ENCODE measurements at places on chromosomes 7 and 10.
A peak's percentile ranks its signal among the peaks of the same experiment; 100 is the strongest.

DNA sequence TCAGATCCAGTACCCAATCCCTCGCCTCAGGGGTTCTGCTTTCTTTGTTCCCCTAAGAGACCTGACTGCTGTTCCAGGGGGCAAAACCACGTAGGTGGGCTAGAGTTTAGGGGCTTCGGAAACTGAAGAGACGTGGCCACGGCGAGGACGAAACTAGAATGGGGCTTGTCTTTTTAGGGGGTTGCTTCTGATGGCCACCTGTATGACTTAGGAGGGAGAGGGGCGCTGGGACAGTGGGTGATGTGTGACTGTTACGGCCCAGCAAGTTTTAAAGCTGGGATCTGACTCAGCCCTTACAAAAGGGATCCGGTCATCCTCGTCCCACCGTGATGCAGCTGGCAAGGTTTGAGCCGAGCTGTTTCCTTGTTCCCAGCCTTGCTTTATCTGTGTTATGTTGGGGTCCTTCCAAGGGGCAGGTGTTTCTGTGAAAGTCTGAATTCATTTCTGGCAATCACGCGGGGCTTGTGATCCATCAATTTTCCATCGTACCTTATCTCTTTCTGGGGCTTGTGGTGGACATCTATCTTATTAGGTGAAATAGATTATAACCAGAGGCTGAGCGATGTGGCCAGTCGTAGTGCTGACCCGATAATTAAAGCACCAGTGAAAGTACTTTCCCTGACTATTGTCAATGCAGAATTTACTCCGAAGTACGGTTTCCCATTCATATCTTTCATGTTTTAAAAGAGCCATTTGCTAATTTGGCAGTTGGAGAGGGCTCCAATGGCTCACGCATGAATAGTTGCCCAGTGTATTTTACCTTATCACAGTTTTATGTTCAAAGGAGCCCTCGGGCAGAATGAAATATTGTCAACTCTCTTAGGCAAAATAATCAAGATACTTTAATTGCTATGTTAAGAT, 830 bp downstream of the MET start:
- peak; percentile 39 for DNase-seq

DNA sequence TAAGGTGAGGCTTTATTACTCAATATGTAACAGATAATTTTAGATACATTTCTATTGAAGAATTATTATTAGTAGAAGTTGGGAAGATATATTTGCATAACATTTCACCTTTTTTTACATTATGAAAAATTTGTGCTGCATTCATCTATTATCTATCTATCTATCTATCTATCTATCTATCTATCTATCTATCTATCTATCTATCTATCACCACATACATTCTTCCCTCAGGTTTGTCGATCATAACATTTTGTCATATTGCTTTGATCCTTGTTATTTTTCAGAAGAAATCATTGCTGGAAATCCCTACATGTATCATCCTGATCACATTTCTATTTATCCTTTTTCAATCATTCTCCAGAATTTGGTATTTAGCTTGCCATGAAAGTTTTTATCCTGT, 49.3 kb upstream of the CALCR start:
- no peak for DNase-seq

GRCh38 chr10:36057180-36057579, 415.1 kb upstream of the FZD8 start:
- no peak for DNase-seq

DNA sequence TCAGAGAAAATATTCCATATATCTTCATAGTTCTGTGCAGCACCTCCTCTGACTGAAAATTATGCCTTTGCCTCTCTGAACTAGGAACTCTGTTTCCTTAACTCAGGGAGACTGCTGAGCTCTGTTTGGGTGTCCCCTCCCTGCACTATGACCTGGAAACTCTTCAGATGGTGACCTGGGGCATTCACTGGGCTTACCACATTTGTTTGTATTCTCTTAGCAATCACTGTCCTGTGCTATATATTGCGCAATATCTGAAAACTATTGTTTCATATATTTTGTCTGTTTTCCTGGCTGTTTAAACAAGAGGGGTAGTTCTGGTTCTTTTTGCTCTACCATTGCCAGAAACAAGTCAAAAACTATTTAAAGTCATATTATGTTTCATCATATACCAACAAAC, 181.8 kb upstream of the KIAA1217 start:
- DNase-seq, result no peak
